ENCODE measurements at places on chromosomes 1 and 21.
A peak's percentile ranks its signal among the peaks of the same experiment; 100 is the strongest.

DNA sequence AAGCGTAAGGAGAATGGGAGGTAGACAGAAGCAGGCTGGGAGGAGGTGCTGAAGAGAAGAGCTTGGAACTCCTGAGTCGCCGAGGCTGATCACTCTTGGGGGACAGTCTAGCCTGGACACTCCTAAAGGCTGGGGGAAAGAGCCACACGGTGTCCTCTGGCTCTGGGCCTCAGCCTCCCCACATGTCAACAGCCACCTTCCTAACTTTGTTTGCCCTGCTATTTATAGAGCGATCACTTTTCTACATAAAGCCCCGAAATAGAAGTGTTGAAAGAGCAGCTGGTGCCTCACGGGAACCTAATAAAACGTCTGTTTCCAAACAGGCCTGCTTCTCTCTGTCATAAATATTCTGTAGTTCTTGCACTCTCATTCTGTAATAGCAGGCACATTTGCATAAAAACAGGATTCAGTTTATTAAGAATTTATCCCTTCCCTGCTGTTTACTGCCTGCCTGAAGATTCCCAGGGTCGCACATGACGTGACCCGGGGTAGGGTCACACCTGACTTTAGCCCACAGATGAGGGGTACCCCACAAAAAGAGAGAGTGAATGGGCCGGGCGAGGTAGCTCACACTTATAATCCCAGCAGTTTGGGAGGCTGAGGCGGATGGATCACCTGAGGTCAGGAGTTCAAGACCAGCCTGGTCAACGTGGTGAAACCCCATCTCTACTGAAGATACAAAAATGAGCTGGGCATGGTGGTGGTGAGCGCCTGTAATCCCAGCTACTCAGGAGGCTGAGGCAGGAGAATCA lies 212.5 kb downstream of the TOMM20 start:
- DNase-seq, result no peak

GRCh38 chr1:26287033-26287711 lies 7.3 kb downstream of the SH3BGRL3 start:
- no peak for DNase-seq

- DNase-seq, result peak; percentile 11
Observed at GRCh38 chr1:169779970-169780369, 14.7 kb downstream of the METTL18 start.

DNA sequence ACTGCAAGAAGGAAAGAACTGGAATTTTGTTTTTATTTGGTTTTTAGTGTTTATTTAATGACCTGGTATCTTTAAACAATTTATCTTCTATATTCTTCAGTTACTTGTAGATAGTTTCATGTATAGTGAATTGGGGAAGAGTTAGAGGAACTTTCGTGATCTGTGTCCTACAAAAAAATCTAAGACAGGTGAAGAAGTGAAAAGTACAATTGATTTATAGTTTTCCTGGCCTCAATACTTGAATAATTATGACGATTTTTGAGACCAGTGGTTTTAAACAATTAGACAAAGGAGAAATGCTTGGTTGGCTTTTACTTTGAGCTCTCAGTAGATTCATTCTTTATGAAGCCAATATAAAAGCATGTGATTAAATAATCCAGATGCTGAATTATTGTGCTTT lies 7.5 kb downstream of the MIER1 start:
- no peak for DNase-seq

All from HFF-Myc (cell line).